ENCODE measurements at places on chromosomes 1 and 21.
A peak's percentile ranks its signal among the peaks of the same experiment; 100 is the strongest.

- no peak for DNase-seq
These were observed 26.5 kb downstream of the SCCPDH start for GRCh38 chr1:246750752-246751151.

DNA sequence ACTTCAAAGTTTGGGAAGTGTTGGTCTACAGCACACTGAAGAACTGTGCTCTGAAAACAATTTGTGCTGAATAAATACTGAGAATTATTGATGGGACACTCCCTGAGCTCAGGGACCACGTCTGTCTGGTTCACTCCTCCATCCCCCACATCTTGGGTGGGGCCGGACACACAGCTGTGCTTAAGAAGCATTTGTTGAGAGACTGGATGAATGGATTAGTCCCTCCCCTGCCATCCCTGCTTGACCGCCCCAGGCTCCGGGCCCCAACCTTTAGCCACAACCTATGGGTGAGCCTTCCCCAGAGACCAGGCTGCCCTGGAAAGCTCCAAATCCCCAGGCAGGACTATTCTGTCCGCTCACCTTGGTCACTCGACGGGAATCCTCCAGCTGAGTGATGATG lies 7.5 kb downstream of the TRIM63 start:
- DNase-seq, result no peak

DNA sequence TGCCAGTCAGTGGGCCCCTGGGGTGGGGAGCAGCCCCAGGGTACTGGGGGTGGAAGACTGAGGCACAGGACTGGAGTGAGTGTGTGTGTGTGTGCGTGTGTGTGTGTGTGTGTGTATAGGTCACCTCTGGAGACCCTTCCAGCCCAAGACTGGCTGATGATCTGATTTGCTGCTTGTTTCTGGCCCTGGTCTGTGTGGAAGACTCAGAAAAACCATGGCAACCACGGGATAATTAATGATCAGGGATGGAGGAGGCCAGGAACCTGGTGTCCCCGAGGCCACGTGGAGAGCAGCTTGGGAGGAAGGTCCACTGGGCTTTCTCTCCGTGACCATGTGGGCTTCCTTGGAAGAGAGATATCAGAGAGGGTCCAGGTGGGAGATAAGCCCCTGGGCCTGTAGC lies 4.8 kb upstream of the ACTL8 start:
- DNase-seq, result no peak

DNA sequence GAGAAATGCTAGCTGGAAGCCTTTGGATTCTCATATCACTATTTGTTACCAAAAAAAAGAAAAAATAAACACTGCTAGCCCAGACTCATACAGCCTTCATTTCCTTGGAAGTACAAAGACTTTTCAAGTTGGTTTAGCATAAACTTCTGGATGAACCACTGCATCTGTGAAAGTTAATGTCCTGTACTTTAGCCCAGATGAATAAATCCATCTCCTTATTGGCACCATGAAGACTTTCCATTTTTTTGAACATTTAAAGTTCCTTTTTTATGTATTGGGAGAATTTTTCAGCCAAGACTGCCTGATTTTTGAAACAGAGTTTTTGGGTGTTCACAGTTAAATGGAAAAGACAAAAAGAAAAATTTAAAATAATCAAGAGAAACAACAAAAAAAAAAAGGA lies 184.0 kb upstream of the C1orf87 start:
- no peak for DNase-seq

GRCh38 chr1:244314921-244315559 lies 136.7 kb downstream of the ADSS2 start:
- DNase-seq, result no peak

DNA sequence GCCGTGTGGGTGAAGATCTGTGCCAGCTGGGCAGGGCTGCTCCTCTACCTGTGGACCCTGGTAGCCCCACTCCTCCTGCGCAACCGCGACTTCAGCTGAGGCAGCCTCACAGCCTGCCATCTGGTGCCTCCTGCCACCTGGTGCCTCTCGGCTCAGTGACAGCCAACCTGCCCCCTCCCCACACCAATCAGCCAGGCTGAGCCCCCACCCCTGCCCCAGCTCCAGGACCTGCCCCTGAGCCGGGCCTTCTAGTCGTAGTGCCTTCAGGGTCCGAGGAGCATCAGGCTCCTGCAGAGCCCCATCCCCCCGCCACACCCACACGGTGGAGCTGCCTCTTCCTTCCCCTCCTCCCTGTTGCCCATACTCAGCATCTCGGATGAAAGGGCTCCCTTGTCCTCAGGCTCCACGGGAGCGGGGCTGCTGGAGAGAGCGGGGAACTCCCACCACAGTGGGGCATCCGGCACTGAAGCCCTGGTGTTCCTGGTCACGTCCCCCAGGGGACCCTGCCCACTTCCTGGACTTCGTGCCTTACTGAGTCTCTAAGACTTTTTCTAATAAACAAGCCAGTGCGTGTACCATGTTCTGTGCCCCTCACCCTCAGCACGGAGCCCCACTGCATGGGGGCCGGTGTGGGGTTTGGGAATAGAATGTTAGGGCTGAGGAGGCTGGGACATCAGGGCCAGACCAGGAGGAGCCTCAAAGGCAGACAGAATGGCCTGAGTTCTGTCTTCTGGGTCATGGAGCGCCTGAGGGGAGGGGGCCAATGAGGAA lies 21.3 kb downstream of the SERINC2 start:
- DNase-seq, result peak; percentile 21

DNA sequence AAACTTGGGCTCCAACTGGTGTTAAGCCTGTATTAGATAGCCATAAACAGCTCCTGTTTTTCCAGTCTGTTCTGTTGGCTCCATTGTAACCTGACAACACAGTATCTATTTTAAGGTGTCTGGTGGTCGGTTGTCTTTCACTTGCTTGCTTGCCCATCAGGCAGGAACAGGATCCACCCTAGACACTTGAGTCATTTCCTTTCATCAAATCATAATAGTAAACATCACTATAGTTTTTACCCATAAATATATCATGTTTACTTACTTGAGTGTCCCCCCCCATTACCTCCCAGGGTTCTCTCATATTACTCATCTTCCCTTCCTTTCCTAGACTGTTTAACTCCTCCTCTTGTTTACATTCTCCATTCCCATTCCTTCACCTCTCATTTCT lies 2.9 kb downstream of the DDI2 start:
- DNase-seq, result no peak

GRCh38 chr1:20717452-20718342 lies at the start of gene KIF17:
KIF17 (minus strand) TSS chr1:20718007; CDS start chr1:20717706, 301 bp downstream.
- no peak for DNase-seq

DNA sequence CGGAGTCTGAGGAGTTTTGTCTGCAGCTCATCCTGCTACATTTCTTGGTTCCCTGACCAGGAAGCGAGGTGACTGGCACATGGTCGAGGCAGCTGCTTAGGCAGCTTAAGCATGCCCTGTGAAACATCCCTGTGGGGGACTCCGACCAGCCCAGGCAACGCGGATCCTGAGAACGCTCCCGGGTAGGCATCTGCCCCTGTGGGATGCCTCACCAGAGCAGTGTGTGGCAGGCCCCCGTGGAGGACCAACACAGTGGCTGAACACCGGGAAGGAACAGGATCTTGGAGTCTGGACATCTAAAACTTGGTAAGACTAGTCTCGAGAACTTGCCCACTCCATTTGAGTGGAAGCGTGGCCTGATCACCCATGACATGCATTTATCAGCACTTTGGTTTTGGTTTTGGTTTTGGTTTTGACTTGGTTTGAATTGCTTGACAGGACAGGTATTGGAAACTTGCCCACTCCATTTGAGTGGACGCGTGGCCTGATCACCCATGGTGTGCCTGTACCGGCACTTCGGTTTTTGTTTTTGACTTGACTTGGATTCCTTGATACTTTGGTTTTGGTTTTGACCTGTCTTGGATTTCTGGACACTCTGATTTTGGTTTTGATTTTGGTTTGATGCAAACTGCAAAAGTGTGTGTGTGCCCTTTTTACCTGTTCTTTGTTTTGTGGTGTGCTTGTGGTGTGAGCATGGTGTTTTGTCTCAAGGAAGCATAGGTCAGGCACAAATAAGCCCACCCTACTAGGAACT lies 12.2 kb upstream of the NEK2 start:
- DNase-seq, result no peak

DNA sequence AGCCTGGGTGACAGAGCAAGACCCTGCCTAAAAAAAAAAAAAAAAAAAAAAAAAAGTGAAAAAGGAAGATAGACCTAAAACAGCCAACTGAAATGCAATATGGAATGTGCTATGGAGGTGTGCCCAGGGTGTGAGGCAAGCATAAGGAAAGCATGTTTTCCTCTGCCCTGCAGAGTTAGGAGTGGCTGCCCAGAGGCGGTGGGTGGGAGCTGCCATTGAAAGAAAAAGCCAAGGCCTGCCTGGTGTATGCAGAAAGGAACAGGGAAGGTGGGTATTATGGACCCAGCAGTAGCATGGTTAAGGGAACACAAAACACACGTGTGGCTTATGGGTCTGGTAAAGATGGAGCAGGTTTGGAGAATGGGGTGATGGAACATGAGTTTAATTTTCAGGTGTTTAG lies 8.9 kb downstream of the CD244 start:
- DNase-seq, result no peak

DNA sequence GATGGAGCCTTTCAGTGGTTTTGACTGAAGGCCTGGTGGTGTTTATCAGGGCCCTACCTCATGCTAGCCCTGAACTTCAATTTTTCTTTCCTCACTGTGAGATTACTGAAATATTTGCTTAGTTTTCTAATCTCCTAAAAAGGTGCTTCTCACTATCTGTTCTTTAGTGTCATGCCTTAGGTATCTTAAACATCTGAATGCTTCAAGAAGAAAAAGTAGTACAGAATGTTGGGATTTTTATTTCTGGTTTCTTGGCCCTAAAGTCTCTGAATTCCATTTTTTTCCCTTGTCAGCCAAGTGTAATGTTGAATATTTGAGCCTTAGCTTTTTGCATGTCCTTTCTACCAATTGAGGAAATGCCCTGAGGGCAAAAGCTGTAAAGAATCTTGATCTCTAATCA lies 47.9 kb upstream of the PRKACB start:
- DNase-seq, result no peak

DNA sequence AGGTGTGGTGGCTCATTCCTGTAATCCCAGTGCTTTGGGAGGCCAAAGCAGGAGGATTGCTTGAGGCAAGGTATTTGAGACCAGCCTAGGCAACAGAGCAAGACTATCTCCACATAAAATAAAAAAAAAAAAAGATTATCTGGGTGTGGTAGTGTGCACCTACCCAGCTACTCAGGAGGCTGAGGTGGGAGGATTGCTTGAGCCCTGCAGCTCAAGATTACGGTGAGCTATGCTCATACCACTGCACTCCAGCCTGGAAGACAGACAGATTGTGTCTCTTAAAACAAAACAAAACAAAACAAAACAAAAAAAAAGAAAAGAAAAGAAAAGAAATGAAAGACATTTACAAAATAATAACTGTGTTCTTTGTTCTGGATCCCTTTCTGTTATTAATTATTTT lies 6.1 kb upstream of the TLCD4 start:
- no peak for DNase-seq

- no peak for DNase-seq
These were observed 12.1 kb upstream of the KDF1 start for GRCh38 chr1:26972390-26972789.

DNA sequence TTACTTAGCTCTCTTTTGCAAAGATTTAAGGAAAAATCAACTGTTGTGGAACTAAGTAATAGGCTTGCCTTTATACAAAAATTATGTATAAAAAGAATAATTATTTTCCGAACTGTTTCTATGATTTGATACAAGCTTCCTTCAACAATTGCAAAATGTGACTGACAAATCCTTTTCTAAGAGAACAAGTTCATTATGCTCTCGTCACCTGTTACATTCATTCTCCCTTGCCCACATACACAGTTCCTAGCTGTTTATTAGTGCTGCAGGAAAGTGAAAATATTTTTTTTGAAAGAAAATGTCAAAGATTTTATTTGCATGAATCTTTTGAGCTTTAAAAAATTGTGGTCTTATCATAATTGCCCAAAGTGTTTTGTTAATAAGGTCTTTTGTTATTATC lies 466.2 kb downstream of the USP25 start:
- DNase-seq, result no peak

GRCh38 chr1:56266359-56266758 lies 313.0 kb downstream of the PLPP3 start:
- no peak for DNase-seq

DNA sequence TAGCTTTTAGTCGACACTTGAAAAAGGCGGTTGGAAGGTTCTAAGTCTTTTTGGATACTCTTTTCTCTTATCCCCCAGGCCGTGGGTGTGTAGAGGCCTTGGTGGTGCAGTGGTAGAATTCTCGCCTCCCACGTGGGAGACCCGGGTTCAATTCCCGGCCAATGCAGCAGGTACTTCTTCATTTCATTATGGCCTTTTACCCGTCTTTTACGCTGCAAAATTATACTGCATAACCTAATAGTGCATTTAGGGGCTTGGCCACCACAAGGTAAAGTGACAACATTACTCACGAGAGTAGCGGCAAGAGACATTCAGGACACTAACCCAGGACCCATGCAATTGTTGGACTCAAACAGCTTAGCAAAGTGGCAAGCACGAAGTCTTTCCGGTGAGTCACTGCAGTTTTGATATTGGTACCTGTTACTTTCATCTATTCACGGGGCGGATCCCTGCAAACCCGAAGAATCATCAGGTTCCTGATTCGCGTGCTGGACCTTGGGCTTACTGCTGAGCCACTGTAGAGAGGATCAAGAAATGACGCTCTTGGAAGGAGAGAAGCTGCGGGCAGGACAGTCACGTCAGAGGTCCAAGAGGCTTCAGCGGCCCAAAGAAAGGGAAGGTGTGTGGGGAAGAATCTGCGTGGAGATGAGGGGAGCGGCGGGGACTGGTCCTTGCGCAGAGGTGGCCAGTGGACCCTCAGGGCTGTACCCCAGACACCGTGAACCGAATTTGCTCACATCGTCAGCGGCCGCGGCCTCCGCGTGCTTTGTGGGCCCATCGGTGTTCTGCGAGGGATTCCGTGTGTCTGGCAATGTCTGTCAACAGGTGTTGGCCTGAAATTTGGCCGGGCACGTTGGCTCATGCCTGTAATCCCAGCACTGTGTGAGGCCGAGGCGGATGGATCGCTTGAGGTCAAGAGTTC lies 12.9 kb upstream of the RNU1-4 start:
- DNase-seq, result no peak

DNA sequence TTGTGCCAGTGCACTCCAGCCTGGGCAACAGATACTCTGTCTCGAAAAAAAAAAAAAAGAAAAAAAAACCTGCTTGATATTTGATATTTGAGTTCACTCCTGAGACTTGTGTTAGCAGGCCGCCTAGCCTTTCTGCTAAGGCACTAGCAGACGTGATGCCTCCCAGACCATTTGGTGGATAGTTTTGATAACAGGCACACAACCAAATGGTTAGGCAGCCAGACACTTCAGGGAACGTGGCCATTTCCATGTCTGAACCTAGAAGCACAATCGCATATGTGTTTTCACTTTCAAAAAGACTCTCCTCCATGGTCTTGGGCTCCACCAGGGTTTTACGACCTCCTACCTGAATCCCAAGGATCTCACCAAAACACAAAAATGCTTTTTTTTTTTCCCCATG lies 1319.5 kb downstream of the BRINP3 start:
- DNase-seq, result no peak

- DNase-seq, result no peak
These were observed 31.8 kb upstream of the MEF2D start for GRCh38 chr1:156532374-156532773.

GRCh38 chr1:217393896-217394295 lies 237.0 kb downstream of the GPATCH2 start:
- no peak for DNase-seq

- no peak for DNase-seq
These were observed 17.9 kb upstream of the SMG7 start for GRCh38 chr1:183454377-183454776.
